ENCODE measurements at places on chromosomes 5 and 9.

- DNase-seq = no peak
These were observed 24.9 kb downstream of the CDKN2A start for GRCh38 chr9:21969011-21969940.

- no peak for DNase-seq
These were observed 94.7 kb downstream of the INIP start for GRCh38 chr9:112623198-112623597.

DNA sequence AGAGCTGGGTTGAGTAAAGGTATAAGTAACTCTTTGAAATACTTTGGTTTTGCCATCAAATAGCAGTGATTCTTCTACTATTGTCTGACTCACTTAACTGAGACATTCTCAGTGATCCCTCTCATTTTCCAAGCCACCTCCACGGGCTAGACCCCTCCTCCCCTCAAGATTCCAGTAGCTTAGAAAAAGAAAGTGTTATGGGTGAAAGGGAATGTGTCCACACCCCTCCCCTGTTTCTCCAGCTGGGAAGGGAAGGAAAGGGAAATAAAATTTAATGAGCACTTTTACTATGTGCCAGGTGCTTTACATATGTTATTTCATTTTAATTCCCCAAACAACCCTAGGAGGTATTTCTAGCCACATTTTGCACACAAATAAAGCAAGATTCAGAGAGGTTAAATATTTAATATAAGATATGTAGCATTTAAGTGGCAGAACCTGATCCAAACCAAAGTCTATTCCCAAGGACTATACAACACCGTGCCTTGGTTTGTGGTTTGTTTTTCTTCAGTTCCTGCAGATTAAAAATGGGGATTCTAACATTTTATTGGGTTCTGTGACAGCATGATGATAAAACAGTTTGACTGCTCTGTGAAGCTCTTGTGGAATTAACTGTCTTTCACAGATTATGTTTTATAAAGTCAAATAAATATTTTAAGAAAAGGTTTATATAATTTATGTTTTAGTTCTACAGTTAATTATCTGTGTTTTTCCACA, 135.9 kb downstream of the ZSWIM6 start:
- no peak for DNase-seq

- no peak for DNase-seq
These were observed 2.0 kb downstream of the PITX1 start for GRCh38 chr5:135031813-135032694.

DNA sequence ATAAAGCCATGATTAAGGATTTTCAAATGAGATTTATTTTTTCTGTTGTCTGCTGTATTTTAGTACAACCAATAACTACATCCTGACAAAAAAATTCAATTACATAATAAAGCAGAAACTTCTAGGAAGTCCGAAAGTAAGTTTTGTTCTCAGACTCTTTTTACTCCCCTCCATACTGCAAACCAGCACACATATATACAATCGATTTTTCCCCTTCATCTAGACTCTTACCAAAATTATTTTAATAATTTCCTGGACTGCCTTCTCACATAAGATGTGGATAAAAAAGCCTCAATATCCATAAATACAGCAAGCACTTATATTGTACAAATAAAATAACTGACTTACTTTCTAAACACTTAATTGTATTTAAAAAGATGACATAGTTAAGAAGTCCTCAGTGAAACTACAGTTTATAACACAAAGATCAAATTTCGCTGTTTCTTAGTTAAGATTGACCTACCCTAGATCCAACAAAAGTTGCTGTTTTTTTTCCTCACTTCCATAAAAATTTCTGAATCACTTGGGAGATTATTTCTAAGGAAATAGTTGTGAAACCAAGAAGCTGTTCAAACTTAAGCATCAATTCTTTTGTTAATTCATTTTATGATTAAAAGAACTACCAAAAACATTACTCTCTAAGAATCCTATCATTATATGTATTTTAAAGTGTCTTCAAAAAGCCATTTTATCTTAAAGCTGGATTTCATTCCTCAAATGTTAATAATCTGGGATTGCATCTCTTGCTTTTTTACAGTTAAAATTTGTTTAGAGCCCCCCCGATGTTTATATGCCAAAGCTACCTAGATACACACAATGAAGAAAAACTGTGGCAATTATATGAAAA, 74.7 kb upstream of the IFNE start:
- DNase-seq = no peak

DNA sequence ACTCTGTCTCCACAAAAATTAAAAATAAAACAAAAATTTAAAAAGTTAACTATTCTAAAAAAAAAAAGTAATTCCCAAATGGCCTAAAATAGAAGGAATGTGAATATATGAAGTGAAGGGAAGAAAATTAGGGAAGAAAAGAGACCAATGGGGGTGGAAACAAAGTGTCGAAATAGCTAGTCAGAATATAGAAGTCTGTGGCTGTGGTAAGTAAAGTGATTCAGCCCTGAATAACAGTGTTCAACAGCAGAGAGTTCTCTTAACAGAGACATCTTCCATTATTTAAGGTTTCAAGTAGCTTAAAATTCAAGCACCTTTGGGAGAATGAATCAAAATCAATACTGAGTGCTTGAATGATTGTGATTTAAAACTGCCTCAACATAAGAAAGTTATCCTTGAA, 51.7 kb downstream of the LPAR1 start:
- no peak for DNase-seq

GRCh38 chr5:151040211-151040747, 19.9 kb downstream of the GPX3 start:
- peak; percentile 31 for DNase-seq

- no peak for DNase-seq
These were observed 657.8 kb downstream of the TLE1 start for GRCh38 chr9:81031422-81032029.

GRCh38 chr5:155040984-155041653, 27.6 kb downstream of the KIF4B start:
- DNase-seq = no peak

DNA sequence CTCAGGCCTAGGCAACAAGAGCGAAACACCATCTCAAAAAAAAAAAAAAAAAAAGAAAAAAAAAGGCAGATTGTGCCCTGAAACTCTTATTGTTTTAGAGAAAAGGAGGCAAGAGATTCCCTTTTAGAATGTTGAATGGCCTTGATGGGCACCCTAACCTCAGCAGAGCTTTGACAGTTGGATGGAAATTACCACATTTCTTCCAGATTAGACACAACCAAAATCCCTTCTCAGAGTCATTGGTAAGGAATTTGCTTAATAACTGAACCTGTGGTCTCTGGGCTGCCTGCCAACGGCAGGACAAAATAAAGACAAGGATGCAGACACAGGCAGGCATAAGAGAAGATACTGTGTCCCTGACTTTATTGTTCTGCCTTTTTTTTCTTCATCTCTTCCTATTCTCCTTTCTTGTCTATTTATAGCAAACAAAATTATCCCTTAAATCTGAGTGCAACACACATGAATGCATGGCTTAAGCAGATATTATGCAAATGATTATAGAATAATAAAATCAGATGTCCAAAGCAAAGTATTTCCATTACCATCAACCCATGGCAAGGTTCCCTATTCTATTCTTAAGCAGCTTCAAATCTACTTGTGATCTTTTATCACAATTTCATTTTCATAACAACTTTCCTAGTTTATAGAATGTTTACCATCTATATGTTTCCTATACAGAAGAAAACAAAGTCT, 37.3 kb upstream of the TRIO start:
- DNase-seq = peak; percentile 97

DNA sequence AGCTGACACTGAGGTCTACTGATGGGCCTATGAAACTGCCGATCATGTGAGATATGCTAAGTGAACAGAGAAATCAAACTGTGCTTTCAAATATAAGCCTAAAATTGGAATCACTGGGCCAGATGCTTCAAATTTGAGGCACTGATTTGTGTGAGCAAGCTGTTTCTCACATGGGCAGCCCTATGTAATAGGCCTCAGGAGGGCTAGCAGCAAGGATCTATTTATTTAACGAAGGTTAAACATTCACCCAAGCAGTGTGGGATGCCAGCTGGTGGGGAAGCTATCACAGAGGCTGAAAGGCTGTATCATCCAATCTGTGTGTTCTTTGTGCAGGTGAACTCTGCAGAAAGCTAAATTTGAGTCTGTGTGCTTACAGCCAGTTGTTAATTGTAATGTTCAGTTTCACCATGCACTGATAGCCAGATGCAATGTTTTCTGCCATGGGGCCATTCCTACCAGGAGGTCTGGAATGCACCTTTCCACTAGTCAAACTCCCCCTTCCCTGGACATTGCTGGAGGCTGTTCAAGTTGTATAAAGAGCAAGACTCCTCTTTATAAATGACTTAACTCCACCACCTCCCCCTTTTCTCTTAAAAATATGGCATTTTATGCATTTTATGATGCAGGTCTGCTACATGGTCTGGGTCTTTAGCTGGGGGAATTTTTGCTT, 228.9 kb downstream of the SH3GL2 start:
- DNase-seq = no peak

DNA sequence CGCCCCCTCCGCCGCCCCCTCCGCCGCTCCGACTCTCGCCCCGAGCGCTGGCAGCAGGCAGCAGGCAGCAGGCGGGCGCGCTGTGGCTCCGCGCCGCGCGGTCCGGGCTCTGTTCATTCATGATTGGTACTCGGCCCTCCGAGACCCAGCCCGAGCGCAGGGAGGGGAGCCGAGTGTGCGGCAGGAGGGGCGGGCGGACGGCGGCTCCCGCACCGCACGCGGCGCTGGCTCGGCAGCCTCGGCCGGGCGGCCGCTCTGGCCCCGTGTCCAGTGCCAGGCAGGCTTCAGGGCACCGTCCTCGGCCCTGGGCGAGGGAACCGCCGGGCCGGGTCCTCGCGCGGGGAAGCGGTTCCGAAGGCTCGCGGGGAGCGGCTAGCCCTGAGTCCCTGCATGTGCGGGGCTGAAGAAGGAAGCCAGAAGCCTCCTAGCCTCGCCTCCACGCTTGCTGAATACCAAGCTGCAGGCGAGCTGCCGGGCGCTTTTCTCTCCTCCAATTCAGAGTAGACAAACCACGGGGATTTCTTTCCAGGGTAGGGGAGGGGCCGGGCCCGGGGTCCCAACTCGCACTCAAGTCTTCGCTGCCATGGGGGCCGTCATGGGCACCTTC, at the start of gene KCNIP1:
Gene KCNIP1 (plus strand): TSS at position 31 of the 607 bp plus-strand sequence.
- no peak for DNase-seq

- DNase-seq = no peak
These were observed 89.3 kb upstream of the ADAMTS16 start for GRCh38 chr5:5050801-5051200.

- no peak for DNase-seq
These were observed 38.7 kb upstream of the NEK6 start for GRCh38 chr9:124218987-124219461.

DNA sequence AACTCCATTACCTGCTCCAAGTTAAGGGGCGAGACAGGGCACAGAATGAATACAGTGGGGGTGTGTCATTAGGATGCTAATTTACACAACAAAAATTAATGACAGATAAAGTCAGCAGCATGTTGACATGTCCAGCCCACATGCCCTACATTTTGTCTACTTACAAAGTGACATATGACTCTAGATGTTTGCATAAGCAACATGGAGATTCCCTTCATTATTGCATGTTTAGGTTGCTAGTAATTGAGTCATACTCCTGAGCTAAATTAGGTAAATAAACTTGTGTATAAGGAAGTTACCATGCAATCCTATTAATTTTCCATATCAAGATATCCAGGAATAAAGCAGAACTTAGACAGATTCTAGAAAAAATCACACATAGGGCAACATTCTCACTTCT, 232.2 kb downstream of the PDE4D start:
- no peak for DNase-seq

GRCh38 chr5:67548520-67549295, 352.1 kb upstream of the CD180 start:
- no peak for DNase-seq

- no peak for DNase-seq
These were observed 5.8 kb downstream of the ADAMTS16 start for GRCh38 chr5:5145651-5146529.

DNA sequence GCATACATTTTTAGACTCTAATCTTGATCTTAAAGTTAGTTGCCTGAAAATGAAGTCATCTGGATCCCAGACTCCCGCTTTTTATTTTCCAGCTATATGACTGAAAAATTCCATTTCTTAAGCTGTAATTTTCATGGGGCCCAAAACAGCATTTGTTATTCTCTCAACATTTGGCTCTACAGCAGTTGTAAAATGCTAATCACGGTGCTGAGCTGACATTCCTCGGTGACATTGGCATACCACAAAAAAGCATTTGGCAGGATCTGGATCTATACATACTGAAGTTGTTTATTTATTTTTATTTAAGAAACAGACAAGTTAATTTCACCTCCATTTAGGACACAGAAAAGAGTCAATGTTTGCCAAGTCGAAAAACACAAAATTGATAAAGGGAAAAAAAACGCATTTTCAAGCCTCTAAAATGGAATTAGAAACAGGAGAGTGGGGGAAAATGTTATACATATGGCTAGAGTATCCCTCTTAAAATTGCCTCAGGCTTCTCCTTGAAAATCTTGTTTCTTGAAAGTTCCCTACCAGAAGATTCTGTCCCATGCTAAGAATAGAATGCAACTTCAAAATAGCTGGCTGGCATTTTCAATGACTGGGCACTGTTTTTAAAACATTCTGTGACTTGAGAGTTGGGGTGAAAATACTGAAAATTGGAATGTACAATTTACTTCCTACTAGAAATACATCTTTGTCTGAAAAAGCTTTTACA, 207.5 kb upstream of the TBCA start:
- no peak for DNase-seq

GRCh38 chr9:6793203-6793602, 35.4 kb downstream of the KDM4C start:
- DNase-seq = no peak

- DNase-seq = no peak
These were observed 106.5 kb upstream of the LRRTM2 start for GRCh38 chr5:138981586-138981985.

DNA sequence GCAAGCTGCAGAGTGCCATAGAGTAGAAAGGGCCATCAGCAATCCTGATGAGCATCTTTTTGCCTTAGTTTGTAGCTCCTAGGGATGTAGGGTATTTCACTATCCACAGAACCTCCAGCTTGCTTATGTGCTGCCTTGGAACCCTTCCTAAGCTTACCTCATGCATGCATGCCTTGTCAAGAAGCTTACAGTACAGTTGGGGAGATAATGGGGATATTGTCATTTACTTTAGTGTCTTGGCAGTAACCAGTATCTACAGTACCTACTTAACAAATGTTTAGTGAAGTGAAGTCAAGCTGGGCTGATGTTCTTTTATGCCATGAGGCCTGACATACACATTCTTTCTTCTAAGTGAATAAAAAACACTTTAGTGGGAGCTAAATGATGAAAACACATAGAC, 164.6 kb upstream of the PPP1R2B start:
- no peak for DNase-seq

DNA sequence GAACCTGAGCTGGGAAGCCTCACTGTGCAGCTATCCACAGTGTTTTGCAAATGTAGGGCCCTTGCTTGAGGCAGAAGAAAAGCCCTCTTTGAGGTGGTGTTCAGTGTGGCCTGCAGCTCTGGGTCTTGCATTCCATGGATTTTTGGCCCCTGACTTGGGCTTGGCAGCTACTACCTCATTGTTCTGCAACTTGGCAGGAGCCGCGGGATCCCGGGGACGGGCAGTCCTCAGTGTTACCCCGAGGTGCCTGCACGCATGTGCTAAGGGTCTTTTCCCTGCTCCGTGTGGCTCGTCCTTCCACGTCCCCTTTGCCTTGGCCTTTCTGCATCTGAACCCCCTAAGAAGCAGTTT, 39.8 kb downstream of the NEK6 start:
- DNase-seq = peak; percentile 86

Measured in SW 1271 (cell line).